ENCODE measurements at places on chromosomes 16 and 17.

DNA sequence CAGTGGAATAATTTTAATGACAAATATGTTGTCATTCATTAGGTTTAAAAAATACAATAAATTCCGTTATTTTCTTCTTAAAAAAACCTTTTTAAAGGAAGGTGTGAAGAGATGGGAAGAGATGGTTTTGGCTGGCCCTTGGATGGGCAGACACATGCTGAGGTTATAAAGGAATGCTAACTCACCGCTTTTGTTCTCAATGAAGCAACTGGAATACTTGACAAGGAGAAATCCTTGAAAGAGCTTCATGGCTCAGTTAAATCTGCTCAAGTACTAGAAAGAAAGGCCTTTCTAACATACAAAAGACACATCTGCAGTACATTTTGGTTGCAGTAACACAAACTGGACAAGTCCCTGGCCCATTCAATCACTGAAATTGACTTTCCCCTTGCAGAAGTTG, 158.3 kb upstream of the KCNJ16 start:
- no peak for DNase-seq
- no peaks in the 10 kb centered on the region for H3K36me3 ChIP-seq
- no peak overlapping the region for H3K27ac ChIP-seq
- no peak overlapping the region for H3K4me3 ChIP-seq
- H3K4me1 ChIP-seq: no peaks in the 10 kb centered on the region

DNA sequence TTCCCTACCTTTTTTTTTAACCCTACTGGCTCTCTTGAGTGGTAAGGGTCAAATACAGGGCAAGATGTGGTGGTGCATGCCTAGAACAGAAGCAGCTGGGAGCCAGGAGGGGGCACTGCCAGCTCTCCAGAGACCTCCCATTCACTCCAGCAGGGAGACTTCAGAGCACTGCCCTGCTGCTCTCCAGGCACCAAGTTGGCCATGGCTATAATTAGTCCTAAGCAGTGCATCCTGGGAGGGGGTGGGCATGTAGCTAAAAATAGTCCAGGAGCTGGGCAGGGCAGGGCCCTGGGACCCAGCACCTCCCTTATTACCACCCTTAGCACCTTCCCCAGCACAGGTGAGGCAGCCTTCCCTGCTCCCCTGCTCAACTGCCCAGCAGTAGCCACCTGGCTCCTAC, 3.5 kb downstream of the CORO6 start:
- DNase-seq: no peak
- peaks cover 47% of the 10 kb centered on the region for H3K4me1 ChIP-seq
- H3K27me3 ChIP-seq: peaks cover 2% of the 10 kb centered on the region
- no peak overlapping the region for H3K4me3 ChIP-seq
- no peaks in the 10 kb centered on the region for H3K36me3 ChIP-seq

DNA sequence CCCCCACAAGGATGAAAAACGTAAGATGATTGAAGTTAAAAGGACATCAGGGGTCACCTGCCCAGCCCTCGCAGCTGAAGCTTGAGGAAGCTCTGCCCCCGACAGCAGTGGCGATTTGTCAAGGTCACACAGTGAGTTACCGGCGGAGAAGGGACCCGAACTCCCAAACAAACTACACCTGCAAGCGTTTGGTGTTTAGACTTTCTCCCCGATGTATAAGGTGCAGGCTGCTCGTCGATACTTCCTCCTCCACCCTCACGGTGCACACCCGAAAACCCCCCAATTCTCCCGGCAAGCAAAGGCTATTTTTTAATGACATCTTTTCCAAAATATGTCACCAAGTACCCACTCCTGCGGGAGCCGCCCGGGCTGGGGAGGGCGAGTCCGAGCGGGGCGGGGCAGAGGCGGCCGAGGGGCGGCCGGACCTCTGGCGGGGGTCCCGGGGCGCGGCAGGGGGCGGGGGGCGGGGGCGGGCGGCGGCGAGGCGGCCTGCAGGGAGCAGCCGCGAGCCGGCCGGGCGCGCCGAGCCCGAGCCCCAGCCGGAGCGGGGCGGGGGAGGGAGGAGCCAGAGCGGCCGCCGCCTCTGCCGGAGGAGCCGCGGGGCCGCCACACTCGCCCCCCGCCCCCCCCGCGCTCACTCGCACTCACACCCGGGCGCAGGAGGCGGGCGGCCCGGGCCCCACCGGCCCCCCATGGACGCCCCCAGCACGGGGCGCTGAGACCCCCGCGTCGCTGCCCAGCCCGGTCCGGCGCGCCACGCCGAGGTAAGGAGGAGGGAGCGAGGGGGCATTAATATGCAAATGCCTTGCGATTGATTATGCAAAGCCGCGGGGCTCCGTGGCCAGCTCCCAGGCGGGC, at the start of gene THRA:
Gene THRA, plus strand, starts transcription at position 637 of the 858 bp plus-strand sequence. CDS start 11,524 bp downstream, outside the sequence.
- H3K27ac ChIP-seq: peak within 1 kb of the TSS; percentile 97
- peak within 1 kb of the TSS; percentile 97 for H3K4me3 ChIP-seq
- peak; percentile 95 for DNase-seq
- no peaks in the 10 kb centered on the region for H3K36me3 ChIP-seq

- DNase-seq: no peak
- peaks cover 54% of the 10 kb centered on the region for H3K4me1 ChIP-seq
- peak overlapping the region; percentile 78 for H3K4me3 ChIP-seq
- peaks cover 39% of the 10 kb centered on the region for H3K36me3 ChIP-seq
- no peaks in the 10 kb centered on the region for H3K27me3 ChIP-seq
Measured at GRCh38 chr17:39200957-39201510, 951 bp downstream of the RPL19 start.

GRCh38 chr17:42002792-42003301, 14.4 kb downstream of the DNAJC7 start:
- H3K27ac ChIP-seq: no peak overlapping the region
- peaks cover 35% of the 10 kb centered on the region for H3K36me3 ChIP-seq
- H3K4me3 ChIP-seq: no peak overlapping the region
- H3K27me3 ChIP-seq: no peaks in the 10 kb centered on the region
- DNase-seq: no peak

DNA sequence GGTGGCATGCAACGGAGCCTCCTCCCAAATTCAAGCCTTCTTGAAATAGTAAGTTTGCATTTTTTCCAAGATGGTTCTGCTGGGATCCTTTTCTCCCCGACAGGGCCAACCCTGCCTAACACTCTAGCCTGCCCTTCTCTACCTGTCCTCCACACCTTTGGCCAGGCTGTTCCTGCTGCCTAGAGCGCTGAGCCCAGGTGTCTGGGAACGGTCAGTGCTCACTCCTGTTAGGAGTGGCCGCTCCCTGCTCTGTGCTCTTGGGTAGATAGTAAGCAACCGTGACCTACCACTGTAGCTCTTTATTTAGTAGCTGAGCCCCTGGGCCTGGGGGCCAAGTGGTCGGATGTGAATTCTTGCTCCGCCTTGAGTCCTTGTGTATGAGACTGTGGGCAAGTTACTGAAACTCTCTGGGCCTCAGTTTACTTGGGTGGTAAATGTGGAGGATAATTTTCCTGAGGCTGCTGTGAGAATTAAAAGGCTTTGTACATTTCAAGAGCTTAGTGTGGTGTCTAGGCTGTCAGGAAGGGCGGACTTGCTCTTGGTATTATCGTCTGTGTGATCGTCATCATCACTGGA, 44.0 kb upstream of the GSE1 start:
- peaks cover 100% of the 10 kb centered on the region for H3K4me1 ChIP-seq
- H3K36me3 ChIP-seq: no peaks in the 10 kb centered on the region
- no peaks in the 10 kb centered on the region for H3K27me3 ChIP-seq
- H3K4me3 ChIP-seq: no peak overlapping the region
- DNase-seq: no peak

DNA sequence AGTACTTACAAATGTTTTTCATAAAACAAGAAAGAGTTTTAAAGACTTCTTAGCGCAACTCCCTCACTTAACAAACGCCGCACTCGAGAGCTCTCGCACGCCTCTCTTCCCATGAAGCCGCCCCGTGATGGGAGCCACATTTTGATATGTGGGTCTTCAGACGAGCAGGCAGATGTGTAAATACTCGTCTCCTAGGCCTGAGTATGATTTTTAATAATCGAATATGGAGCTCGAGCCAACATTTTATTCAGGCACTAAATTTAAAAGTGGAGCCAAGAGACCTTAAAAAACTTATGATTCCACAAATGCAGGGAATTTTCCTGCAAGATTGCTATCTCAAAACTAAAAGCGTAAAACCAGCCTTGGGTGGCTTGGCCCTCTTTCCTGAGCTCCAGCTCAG, 55.4 kb downstream of the IRX6 start:
- no peaks in the 10 kb centered on the region for H3K4me1 ChIP-seq
- no peak overlapping the region for H3K27ac ChIP-seq
- DNase-seq: no peak
- no peak overlapping the region for H3K4me3 ChIP-seq
- no peaks in the 10 kb centered on the region for H3K27me3 ChIP-seq

- H3K27me3 ChIP-seq: no peaks in the 10 kb centered on the region
- no peak overlapping the region for H3K27ac ChIP-seq
- peaks cover 20% of the 10 kb centered on the region for H3K4me1 ChIP-seq
Measured at GRCh38 chr16:81442220-81442915, 2.2 kb upstream of the CMIP start.

DNA sequence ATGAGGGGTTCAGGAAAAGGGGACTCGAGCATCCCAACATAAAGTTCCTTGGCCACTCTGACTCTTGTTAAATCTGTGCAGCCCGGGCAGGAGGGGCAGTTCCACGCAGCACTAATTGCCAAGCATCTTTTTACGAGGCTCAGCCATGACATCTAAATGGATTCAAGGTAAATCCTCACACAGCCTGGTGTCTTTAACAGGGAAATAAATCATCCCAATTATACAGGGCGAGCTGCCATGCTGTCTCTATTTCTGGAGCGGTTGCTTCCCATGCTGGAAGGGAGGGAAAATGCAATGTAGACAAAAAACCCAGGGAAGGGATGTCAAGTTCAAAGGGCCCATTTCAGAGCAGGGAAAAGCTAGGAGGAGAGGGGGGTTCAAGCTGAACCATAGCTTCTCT, 110.0 kb downstream of the GAS7 start:
- no peaks in the 10 kb centered on the region for H3K36me3 ChIP-seq
- H3K27me3 ChIP-seq: no peaks in the 10 kb centered on the region
- H3K4me3 ChIP-seq: no peak overlapping the region
- DNase-seq: no peak

GRCh38 chr17:2995886-2996809, 67.3 kb downstream of the OR1D5 start:
- peaks cover 10% of the 10 kb centered on the region for H3K4me1 ChIP-seq
- peak; percentile 15 for DNase-seq
- peaks cover 4% of the 10 kb centered on the region for H3K36me3 ChIP-seq
- H3K4me3 ChIP-seq: no peak overlapping the region
- no peaks in the 10 kb centered on the region for H3K27me3 ChIP-seq

DNA sequence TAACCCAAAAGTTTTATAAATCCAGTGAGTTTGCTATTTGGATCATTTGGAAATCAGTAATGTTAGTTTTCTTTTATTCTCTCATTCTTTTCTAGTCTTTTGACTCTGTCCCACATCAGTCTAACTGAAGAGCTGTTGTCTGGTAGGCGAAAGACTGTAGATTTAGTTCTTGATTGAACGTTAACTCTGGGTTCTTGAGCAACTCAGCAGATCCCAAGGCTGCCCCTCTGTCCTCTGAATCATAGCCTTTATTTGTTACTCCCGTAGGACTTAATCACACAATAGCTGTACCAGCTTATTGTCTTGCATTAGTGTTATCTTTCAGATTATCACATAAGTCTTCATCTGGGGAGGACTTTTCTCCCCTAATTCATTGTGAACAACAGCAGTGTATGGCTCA, 119.3 kb upstream of the TOM1L1 start:
- H3K4me3 ChIP-seq: no peak overlapping the region
- no peaks in the 10 kb centered on the region for H3K36me3 ChIP-seq
- no peak for DNase-seq
- no peak overlapping the region for H3K27ac ChIP-seq

DNA sequence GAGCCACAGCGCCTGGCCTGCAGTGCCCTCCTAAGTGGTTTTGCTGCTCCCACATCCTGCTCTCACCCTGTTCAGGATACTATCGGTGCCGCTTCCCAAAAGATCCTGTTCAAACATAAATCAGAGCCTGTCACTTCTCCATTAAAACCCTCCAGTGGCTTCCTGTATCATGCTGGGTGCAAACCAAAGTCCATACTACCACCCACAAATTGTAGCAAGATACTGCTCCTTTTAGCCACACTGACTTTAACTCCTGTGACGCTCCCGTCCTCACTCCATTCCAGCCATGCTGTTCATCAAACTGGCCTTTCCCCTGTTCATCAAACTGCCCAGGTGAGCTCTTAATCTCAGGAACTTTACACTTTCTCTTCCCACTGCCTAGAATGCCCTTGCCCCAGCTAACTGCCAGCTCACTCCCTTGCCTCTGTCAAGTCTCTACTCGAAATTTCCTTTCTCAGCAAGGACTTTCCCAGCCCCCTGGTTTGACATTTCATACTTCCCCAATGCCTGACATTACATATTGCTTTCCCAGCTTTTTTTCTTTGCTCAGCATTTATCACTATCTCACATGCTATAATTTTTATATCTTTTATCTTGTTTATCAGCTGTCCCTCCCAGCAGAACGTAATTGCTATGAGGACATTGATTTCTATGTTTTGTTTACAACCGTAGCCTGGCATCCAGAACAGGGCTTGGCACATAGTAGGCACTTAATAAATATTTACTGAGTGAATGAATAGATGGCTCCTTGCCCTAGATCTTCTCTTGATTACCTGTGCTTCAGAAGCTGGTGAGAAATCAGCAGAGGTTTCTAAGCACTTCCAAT, 44.3 kb upstream of the SMURF2 start:
- H3K27ac ChIP-seq: peak overlapping the region; percentile 89
- H3K27me3 ChIP-seq: no peaks in the 10 kb centered on the region
- DNase-seq: no peak
- peaks cover 49% of the 10 kb centered on the region for H3K4me1 ChIP-seq
- H3K4me3 ChIP-seq: no peak overlapping the region

- peaks cover 22% of the 10 kb centered on the region for H3K4me1 ChIP-seq
- H3K4me3 ChIP-seq: peak overlapping the region; percentile 58
- no peak overlapping the region for H3K27ac ChIP-seq
- no peaks in the 10 kb centered on the region for H3K27me3 ChIP-seq
- no peaks in the 10 kb centered on the region for H3K36me3 ChIP-seq
- DNase-seq: no peak
Measured at GRCh38 chr16:17469741-17470181, 999 bp downstream of the XYLT1 start.

DNA sequence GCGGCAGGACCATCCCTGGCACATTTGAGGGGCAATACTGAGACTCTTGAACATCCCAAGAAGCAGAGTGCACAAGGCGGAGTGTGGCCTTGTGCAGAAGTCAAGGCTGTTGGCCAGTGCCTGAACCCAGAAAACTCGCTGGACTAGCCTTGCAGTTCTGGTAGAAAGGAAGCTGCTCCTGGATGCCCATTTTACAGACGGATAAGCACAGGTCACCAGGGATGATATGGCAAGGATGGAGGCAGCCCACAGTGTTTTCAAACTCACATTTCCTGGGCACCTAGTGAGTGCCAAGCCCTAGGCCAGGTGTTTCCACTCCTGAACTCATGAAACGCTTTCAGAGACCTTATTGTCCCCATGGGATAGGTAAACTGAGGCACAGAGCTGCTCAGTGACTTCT, 1.7 kb upstream of the MAP2K3 start:
- H3K27me3 ChIP-seq: no peaks in the 10 kb centered on the region
- no peak overlapping the region for H3K4me3 ChIP-seq
- no peaks in the 10 kb centered on the region for H3K36me3 ChIP-seq
- H3K4me1 ChIP-seq: peaks cover 62% of the 10 kb centered on the region

Data from upper lobe of left lung (tissue), 6 donors.